ENCODE measurements at places on chromosomes 11 and 22.

DNA sequence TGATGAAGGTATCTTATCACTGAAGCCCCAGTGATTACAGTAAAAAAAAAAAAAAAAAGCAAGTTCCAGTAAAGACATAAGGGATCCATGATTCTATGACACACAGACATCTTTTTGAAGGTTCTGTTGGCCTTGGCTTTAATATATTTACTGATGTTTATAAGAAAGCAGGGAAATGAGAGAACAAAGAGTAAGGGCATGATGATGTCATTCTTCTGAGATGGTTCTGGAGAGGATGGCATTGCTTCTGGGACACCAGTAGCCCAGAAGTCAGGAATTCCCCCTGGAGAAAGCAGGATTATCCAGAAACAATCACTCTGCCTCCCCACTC, 233.6 kb downstream of the FAM76B start:
- DNase-seq: no peak

DNA sequence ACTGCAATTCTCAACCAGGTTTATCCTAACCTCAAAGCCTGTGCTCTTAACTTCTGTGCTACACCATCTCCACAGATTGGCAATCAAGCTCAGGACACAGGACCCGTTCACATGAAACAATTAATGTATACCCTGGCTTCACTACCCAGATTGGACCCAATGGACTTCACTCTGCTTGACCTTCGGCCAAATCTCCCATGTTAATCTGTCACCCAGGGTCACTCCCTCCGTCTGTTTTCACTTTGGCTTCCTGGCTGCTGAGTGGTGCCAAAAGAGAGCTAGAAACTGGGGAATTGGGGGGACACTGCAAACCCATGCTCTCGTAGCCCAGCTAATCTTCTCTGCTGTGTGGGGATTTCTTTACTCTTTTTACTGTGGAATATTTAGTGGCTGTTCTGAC, 216.1 kb upstream of the ZC3H12C start:
- no peak for DNase-seq

GRCh38 chr22:48208894-48209293, 1446.4 kb downstream of the TBC1D22A start:
- no peak for DNase-seq

GRCh38 chr22:27107824-27108223, 450.4 kb downstream of the MIAT start:
- DNase-seq: no peak

DNA sequence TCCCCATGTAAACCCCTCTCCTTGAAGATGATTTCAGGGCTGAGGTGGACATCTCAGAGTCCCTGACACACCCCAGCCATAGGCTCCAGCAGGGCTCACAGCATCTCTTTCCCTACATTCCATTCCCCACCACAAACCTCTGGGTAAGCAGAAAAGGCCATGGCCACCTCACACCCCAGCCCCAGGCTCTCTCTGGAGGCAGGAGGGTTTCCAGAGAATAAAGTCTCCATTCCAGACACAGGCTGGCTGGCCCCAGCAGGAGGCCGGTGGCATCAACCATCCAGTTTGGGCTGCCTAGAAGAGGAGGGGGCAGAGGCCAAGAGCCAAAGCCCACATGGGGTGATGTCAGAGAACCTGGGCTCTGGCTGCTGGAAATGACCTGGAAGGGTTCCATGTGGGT, 61.4 kb downstream of the TP53I11 start:
- no peak for DNase-seq

GRCh38 chr11:30587269-30587812, 1.2 kb upstream of the MPPED2 start:
- no peak for DNase-seq

- DNase-seq: no peak
Measured at GRCh38 chr11:36409152-36409816, 100.8 kb downstream of the TRAF6 start.

DNA sequence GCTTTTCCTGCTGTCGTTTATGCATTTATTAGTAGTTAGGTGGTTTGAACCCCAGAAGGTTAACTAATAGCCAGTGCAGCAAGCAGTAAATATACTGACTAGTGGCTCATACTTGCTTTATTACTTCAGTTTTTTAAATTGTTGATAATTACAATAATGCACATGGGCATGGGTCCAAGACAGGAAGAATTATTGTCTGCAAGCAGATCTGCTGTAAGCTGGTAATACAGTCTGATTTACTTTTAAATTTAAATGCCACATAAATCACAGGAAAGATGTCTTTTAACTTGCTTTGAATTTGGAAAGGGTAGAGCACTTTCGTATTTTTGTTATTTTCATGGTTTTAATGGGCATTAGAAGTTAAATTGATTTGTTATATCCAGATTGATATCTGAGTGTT, 27.1 kb downstream of the APLP2 start:
- DNase-seq: no peak

GRCh38 chr11:60570970-60571369, 55.8 kb downstream of the MS4A13 start:
- no peak for DNase-seq

DNA sequence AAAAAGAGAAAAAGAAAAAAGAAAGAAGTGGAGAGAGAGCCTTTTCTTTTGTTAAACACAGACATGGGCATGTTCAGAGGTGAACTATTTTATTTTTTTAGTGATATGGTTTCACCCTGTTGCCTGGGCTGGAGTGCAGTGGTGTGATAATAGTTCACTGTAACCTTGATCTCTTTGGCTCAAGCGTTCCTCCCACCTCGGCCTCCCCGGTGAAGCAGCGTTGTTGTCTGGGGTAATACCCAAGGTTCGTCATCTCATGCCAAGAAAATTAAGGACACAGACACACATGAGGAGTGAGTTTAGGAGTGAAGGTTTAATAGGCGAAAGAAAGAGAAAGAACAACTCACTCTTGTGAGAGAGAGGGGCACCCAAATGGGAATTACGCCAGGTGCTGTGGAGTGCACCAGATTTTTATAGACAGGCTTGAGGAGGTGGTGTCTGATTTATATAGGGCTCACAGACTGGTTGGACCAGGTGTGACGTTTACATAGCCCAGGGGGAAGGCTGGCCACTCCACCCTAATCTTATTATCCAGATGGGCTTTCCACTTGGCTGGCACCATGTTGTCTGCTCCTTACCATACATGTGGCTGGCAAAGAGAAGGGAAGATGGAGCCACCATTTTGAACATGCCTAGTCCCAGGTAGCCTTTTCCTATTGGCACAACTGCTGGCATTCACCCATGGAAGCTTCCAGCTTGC, 42.3 kb downstream of the GRAMD1B start:
- no peak for DNase-seq

DNA sequence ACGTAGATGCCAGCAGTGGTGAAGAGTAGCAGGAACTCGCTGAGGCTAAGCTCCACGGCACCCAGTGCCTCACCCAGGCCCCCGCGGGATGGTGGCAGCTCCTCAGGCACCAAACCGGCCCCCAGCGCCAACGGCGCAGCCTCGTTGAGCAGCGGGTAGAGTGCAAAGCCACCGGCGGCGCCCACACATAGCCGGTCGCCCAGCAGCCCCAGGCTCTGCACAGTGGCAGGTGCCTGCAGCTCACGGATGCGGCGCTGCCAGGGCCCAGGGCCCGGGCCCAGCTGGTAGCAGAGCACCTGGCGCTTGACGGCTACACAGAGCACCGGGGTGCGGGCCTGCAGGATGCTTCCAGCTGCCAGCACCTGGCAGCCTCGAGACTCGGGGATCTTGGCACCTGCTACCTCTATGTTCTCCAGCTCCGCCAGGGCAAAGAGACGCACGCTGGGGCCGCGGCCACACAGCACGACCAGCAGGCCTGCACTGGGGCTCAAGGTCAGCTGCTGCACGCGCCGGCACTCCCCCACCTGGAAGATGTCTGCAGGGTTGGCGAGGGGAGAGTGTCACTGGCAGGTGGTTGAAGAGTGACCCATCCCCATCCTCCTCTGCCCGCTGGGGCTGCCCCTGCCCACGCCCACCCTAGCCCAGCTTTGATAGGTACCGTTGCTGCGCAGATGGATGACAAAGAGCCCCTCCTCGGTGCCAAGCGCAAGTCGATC, 14.8 kb downstream of the CDC42BPG start:
- no peak for DNase-seq

DNA sequence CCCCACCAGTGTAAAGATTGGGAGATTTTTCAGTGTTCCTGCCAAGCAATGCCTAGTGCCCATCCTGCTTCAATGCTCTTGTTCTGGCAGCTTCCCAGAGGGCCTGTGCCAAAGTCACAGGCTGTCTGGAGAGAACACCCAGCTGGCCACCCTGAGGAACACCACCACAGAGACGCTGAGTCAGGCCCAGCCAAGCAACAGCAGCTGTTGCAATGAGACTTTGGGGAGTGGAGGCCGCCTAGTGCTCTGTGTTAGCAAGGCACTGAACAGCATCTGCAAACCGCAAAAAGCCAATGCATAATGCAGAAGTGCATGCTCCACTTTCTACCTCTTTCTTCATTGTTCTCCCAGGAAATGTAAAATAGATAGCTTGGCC, 168.1 kb downstream of the NXPE2 start:
- peak; percentile 29 for DNase-seq

GRCh38 chr11:45486461-45486860, 179.0 kb downstream of the CHST1 start:
- no peak for DNase-seq

GRCh38 chr11:57143459-57143858, 38.3 kb upstream of the LRRC55 start:
- DNase-seq: no peak

DNA sequence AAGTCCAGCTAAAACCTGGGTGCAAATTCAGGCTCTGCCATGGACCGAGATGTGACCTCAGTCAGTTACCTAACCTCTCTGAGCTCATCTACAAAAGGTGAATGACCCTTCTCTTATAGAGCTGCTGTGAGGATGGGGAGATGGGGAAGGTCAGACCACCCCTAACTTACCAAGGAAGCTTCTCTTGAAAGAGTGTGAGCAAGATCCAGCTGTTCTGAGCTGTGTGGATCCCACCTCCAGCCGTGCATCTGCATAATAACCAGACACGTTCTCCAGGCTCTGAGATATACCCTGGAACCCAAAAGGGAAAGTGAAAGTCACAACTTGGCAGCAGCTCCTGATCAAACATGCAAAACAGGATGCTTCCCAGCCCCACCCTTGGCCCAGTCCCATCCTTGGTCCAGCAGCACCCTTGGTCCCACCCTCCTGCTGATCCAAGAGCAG, at the start of gene APOL3:
Gene APOL3, minus strand, starts transcription at position 257 of the 444 bp plus-strand sequence. CDS start 11,700 bp downstream, outside the sequence.
- DNase-seq: no peak

DNA sequence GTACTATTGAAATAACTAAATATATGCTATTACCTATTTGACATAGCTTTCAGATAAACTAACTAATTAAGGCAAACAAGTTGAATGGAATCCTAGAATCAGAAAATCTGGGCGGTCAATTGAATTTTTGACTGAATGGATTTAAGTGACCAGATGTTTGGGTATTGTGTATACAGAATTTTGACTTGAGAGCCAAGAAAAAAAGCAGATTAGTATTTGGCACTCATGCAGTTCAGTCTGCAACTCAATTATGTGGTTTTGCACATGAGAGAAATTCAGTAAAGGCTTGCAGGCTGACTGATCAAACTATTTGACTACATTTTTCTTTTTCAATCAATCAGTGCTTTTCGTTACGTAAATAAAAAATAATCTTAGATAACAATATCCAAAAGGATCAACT, 254.8 kb downstream of the GUCY1A2 start:
- no peak for DNase-seq

GRCh38 chr11:85626496-85626895, 648 bp downstream of the DLG2 start:
- no peak for DNase-seq

DNA sequence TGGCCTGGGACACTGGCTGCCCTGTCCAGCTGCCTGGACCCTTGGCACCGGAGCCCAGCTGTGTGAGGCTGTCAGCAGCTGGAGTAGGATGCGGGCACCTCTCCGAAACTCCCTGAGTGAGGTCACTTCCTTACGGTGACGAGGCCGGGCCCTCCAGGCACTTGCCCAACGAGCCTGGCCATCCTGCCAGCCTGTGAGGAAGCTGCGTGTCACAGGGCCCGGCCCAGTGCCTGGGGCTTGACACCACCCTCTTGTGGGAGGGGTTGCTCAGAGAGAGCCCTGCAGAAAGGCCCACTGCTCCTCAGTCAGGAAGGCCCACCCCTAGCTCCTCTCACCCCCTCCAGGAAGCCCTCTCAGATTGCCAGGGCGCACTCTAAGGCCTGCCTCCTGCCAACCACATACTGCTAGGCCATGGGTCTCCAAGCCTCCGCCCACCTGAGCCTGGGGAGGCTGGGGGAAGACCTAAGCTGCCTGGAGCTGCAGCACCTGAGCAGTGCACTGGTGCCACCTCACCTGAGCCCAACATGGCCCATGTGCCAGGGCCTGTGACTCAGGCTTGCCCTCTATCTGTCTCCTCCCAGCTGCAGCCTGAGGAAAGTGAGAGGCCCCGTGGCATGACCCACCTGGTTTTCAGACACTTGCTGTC, 4.3 kb upstream of the PHLDA2 start:
- no peak for DNase-seq

DNA sequence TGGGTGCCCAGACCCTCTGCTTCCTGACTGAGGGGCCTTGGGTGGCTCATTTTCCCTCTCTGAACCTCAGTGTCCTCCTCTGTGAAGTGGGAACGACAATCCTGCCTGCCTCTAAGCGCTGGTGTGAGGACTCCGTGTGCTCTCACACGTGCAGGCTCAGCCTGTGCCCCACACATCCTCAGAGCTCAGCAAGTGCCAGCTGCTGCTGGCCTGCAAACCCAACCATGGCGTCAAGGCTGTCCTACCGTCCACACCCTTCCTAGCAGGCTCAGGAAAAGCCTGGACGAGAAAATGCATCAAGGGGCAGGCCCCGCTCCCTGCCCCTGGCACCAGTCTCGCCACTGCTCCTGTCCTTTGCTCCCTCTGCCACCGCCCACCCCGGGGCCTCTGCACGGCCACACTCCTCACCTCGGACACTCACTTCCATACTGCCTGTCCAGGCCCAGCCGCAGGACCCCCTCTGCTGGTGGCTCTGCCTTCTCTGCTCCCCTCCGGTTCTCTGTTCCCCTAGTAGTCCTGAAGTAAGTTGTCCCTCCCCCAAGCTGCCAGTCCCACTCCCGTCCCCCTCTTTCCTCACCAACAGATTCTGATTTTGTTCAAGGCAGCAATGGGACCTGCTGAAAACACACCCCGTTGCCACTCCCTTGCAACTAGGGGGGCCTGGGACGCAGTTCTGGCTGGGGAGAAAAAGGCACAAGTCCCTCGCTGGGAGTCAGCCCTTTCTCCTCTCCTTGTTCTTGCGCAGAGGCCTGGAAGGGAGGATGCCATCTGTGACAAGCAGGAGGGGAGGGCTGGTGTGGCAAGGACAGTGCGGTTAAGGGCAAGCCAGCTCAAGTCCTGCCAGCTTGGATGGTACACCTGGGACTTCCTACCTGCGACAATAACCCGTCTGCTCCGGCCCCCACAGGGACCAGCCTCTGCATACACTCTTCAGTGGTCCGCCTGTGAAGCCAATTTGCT, 62.2 kb downstream of the ARFGAP3 start:
- DNase-seq: no peak

GRCh38 chr22:32219026-32219425, 14.2 kb upstream of the RFPL2 start:
- no peak for DNase-seq

DNA sequence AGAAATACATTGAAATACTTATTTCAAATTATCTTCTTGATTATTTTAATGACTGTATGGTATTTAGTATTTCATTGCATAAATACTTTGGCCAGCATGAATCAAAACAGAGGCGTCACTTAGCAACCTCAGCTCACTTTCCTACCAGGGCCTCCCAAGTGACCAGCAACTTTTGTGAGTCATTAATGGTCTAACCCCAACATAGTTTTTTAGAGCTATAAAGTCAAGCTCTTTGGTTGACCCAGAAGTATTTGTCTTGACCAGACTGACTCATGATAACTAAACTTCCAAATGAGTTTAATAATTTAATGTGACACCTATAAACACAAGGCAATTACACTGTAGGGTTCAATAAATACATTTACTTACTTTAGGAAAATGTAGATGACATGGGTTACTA, 27.9 kb upstream of the RBMXL2 start:
- no peak for DNase-seq
